M059J (cell line): ENCODE measurements at places on chromosomes 5 and 9. TPM values are rescaled to one million over a fixed set of nuclear protein-coding genes. Genes with fewer than 3 reads are reported as not detected.

The PCDHGA8 gene
- total RNA-seq: 0.07 TPM in 1 of 2 replicates, not detected in the other

The OBP2B gene
- not detected in 2 replicates for total RNA-seq

The NACC2 gene
- 4.2 and 9.8 TPM in 2 replicates for total RNA-seq

The LCN9 gene
- total RNA-seq: not detected in 2 replicates

The SPATA31D4 gene
- not detected in 2 replicates for total RNA-seq

The FREM1 gene
- 0.02 TPM in 1 of 2 replicates, not detected in the other for total RNA-seq

The PCDHA7 gene
- total RNA-seq: 0.02 TPM in 1 of 2 replicates, not detected in the other

The GABRA6 gene
- not detected in 2 replicates for total RNA-seq

The ADAMTS2 gene
- 0.02 TPM in 1 of 2 replicates, not detected in the other for total RNA-seq

The ANXA6 gene
- 66.3 and 81.5 TPM in 2 replicates for total RNA-seq

The FGFR4 gene
- 0.62 TPM in 1 of 2 replicates, not detected in the other for total RNA-seq

The RELL2 gene
- 8.3 and 9.0 TPM in 2 replicates for total RNA-seq

- DNase-seq: no peak
Observed at GRCh38 chr5:163509291-163509951, 4.0 kb downstream of the MAT2B start.

DNA sequence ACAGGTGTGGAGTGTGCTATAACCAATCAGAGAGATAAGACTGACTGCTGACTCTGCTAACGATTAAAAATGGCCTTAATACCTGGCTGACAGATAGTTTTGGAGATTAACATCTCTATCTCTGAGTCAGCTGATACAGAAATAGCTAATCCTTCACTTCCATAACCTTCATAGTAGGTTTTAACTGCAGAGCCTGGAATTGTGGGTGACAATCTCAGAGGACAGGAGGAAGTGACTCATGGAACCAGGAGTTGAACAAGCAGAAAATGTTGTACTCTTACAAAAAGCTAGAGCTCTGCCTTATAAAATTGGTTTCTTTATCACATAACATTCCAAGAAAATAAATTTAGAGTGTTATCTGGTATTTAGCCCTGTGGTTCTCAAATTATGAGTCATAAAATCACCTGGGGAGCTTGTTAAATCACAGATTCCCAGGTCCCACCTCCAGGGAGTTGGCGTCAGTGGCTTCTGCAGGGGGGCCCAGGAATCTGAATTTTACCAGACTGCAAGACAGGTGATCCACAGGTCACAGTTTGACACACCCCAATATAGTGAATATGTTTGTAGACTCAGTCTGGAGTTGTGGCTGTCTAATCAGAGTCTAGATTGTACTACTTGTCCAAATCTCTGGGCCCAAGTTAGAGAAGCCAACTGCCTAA is 44.4 kb upstream of the AFAP1L1 start:
- peak; percentile 97 for DNase-seq

GRCh38 chr5:43649256-43649655 is 46.3 kb downstream of the NNT start:
- peak; percentile 67 for DNase-seq

DNA sequence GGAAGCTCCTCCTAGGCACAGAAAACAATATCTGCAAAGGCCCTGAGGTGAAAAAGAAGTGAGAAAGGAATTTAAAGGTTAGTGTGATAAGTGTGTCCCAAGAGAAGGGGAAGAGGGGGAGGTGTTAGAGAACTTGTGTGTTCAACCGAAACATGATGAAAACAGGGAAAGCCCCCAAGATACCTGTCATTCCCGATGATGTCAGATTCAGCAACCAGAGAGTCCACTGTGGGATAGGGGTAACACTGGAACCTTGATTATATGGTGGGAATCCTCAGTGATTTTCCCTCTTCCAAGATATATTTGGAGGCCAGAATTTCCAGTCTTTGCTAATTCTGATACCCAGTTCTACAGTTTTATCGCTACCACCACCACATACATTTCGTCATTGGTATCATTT is 15.5 kb upstream of the BNC2 start:
- no peak for DNase-seq

- no peak for DNase-seq
Observed at GRCh38 chr9:24881361-24881760, 335.7 kb upstream of the IZUMO3 start.

DNA sequence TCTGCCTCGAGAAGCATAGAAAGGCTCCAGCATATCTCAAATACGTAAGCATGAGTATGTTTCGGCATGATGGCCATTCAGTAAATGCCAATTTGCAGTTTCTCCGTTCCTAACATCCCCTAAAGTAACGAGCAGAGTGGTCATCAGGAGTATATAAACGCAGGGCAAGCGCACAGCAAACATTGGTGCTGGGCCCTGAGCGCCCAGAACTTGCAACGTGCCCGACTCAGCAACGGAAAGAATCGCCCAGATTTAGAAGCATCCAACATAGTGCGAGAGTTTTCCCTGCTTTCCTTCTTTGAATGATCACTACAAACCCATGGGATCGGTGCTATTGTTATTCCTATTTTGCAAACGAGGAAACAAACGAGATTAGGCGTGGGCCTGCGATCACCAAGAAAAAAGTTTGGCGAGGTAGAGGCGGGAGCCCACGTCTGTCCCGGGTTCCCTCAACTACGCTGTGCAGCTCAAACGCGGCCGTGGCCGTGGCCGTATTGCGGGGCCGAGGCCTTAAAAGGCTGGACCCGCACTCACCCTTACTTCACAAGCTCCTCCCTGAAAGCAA is 505 bp downstream of the RPS14 start:
- DNase-seq: peak; percentile 17

DNA sequence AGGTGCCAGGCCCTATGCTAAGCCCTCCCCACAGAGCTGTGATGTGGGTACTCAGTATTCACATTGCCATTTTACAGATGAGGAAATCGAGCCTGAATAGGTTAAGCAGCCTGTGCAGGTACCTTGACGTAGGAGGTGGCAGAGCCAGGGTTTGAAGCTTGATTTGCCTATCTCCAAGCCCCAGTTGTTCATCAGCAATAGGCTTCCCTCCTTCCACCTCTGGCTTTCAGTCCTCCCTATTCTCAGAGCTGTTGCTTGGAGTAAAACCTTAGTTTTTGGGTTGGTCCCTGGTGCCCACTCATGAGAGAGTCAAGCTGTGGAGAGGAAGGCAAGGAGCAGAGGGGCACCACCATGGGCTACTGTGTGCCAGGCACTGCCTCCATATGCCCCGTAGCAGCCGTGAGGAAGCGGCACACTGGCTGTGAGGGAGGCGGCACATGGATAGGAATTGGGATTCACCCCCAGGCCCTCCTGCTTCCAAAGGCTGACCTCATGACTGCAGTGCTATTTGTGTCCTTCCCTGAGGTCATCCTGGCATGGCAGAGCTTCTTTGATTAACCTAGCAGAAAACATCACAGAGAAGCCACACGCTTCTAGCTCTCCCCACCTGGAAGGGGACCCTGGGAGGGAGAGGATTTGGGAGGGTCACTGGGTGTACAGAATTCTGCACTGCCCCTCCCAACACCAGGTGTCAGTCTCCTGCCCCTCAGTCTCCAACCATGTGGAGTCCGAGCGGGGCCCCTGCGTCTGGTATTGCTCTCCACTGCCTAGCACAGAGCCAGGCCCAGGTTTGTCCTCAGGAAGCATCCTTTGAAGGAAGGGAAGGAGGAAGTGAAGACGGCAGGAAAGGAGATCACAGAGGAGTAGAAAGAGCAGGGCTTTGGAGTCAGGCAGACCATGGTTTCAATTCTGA is 109.8 kb downstream of the RGS3 start:
- no peak for DNase-seq

DNA sequence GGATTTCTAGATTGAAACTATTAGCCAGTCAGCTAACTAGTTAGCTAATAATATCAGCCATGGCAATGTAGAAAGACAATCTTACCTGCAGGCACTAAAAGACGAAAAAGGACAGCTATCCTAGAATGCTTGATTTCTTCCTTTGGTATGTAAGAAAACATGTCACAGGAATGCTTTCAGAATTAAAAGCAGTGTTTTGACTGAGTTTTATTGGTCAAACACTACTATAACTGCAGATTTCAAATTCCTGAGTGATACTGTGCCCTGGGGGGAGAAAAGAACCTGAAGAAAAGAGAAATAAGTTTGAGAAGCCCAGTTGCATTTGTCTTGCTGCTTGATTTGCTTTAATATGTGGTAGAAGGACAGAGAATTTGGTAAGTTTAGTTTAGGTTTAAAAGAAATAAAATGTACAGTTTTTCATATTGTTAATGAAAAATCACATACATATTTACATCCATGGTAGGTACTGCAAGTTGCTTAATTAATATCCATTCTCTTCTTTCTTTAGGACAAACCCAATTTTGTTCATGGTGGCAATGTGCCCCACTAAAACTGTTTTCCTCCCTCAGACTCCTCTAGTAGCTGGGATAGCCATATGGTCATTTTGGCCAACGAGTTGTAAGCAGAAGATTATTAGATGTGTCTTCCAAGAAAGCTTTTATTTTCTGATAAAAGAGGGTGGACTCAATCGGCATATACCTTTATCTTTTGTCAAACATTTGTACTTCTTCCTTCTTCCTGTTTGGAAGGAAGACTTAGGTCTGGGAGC is 4.3 kb upstream of the FAM169A start:
- peak; percentile 71 for DNase-seq

GRCh38 chr9:25481372-25481771 is 196.9 kb downstream of the TUSC1 start:
- no peak for DNase-seq

DNA sequence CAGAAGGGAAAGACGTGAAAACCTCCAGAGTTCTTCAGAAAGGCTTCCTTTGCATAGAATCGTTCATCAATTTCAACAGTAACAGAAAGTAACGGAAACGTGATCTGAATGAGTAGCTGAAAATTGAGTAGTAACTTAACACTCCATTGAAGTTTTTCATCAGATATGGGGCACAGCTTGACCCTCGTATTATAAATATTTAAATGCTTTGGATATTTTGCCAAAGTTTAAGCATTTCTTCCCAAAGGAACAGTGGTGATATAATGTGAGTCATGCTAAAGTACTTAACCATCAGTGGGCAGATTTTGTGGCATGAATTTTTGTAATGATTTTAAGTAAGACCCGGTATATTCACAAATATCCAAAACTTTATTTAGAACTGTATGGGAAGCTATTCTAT is 67.4 kb upstream of the ADAMTS19 start:
- no peak for DNase-seq

- peak; percentile 83 for DNase-seq
Observed at GRCh38 chr5:141326088-141326854, 4.0 kb upstream of the PCDHGA1 start.

- no peak for DNase-seq
Observed at GRCh38 chr5:71573591-71573990, 13.5 kb upstream of the MCCC2 start.

DNA sequence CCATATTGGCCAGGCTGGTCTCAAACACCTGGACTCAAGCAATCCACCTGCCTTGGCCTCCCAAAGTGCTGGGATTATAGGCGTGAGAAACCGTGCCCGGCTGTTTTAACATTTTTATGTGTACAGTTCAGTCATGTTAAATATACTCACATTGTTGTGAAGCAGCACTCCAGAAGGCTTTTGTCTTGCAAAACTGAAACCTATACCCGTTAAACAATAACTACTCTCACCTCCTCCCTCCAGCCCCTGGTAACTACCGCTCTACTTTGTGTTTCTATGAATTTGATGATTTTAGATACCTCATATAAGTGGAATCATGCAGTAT is 23.1 kb upstream of the SHB start:
- DNase-seq: no peak

- DNase-seq: peak; percentile 67
Observed at GRCh38 chr5:44942524-44943001, 133.8 kb downstream of the MRPS30 start.

GRCh38 chr5:76794871-76795270 is 24.0 kb upstream of the F2RL1 start:
- DNase-seq: peak; percentile 60

GRCh38 chr9:127520941-127521918 is 69.9 kb downstream of the LRSAM1 start:
- DNase-seq: peak; percentile 88

- DNase-seq: peak; percentile 65
Observed at GRCh38 chr5:16736158-16736995, 119.6 kb upstream of the RETREG1 start.
